ENCODE measurements at places on chromosomes 1 and 21. TPM values are rescaled to one million over a fixed set of nuclear protein-coding genes. Genes with fewer than 3 reads are reported as not detected.

GRCh38 chr1:201754353-201754752 lies 74.6 kb upstream of the IPO9 start:
- DNase-seq = no peak

DNA sequence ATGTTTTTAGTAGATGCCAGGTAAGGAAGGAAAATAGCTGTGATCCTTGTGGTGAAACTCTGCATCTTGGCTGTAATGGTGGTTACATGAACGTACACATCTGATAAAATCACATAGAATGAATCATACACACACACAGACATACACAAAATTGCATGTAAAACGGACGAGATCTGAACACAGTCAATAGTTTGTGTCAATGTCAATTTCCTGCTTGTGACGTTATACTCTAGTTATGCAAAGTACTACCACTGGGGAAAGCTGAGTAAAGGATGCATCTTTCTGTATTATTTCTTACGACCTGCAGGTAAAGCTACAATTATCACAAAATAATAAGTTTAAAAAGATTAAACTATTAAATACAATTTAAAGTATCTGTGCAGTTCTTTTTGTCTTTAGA lies 493.7 kb upstream of the ZP4 start:
- DNase-seq = no peak

GRCh38 chr1:109133815-109134214 lies 19.9 kb downstream of the ELAPOR1 start:
- no peak for DNase-seq

DNA sequence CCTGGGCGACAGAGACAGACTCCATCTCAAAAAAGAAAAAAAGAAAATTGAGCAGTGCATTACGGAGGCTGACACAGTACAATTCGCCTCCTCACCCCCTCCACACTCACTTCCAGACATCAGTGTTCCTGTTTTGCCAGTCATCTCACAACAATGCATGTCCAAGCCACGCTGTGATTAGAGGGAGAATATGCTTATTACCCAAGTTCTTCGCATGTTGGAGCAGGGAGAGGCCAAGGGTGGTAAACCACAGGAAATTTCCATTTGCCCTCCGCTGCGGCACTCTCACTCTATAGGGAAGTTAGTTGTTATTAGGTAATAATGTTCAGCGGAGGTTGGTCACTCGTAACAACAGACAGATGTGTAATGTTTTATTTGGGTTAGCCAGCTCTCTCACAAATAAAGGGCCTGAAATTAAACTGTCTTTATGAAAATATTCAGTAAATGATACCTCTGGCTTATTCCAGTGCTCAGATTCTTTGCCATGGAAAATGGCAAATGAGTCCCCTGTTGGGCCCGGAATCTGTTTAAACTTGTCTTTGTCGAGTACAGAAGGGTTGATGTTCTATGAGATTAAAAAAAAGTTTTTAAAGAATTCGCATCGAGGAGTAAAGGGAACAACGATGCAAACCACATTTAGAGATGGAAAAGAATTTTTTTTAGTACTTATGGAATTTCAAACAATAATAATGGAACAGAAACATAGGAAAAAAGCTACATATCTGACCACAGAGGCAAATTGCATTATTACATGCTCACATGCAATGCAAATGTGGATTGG lies 33.1 kb downstream of the KCNJ15 start:
- DNase-seq = no peak

GRCh38 chr1:165891111-165891860 lies 63.9 kb downstream of the UCK2 start:
- no peak for DNase-seq

- no peak for DNase-seq
Measured at GRCh38 chr1:157178490-157178889, 40.3 kb upstream of the ETV3 start.

- DNase-seq = no peak
Measured at GRCh38 chr1:112264010-112264409, 132.0 kb upstream of the CTTNBP2NL start.

GRCh38 chr1:98797506-98797905 lies 136.0 kb downstream of the SNX7 start:
- no peak for DNase-seq

GRCh38 chr1:103283841-103284669 lies 175.7 kb upstream of the COL11A1 start:
- DNase-seq = no peak

DNA sequence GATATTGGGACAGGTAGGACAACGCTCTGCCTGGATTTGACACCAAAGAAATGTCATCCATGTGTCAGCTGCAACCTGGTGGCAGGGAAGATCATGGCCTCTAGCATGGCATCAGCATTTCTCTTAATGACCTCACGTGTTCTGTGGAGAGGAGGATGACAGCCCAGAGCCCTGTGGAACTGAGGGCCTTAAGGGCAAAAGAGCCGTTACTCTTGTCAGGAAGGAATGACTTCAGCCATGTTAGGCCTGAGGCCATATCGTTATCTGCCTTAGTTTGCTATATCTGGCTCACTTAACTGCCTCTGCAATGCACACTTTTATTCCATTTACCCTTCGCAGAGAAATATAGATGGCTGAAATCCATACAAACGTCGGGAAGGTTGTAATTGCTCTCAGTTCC lies 83.2 kb upstream of the PBX1 start:
- DNase-seq = no peak

DNA sequence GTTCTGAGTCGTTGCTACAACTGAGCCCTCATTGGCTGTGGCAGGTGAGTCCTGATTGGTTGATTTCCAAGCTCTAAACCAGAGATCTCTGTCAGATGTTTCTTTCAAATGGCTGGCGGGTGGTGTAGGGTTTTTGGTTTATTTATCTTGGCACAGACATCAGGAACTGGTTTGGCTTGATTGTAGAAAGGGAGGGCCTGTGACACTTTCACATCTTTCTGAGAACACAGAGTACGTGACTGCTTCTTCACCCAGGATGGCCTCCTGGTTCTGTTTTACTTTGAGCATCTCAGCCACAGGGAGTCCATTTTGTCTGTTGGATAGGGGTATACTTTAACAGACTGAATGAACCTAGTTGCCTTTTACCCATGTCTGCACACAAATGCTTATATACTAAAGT lies 89.4 kb upstream of the GPR52 start:
- no peak for DNase-seq

DNA sequence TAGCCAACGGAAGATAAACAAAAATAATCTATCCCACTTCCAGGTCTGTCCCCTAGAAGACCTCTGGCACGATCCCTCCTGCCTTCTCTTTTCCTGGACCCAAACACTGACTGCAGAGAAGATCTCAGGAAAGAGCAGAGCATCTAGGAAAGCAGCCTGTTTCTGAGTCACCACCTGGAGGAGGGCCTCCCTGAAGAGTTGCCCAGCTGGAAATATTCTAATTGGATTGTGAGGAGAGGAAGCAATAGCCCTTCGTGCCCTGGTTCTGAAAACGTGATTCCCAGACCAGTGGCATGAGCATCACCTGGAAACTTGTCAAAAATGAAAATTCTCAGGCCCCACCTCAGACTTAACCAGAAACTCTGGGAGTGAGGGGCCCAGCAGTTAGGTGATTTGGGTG lies 411.1 kb downstream of the SETD4 start:
- no peak for DNase-seq

DNA sequence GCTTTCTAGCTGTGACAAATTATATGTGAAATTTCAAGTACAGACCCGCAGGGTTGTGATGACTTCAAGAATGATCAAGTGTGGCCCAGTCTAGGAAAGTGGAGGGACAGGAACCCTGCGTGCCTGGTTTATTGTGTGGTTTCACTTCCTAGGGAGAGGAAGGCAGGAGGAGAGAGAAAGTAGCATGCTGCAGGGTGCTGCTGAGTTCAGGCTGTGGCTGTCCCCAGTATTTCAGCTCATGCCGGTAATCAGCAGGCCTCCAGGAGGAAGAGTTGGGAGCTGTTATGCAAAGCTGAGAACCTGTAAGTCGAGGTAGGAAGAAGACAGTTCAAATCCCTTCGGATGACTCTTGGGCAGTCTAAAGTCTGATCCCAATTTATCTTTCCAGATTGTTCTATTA lies 140.4 kb downstream of the ROR1 start:
- no peak for DNase-seq

- DNase-seq = no peak
Measured at GRCh38 chr1:192873836-192874235, 65.0 kb downstream of the RGS2 start.

The LINGO4 gene
- total RNA-seq = not detected

The CCDC17 gene
- 2.4 TPM for total RNA-seq

The CATSPERE gene
- total RNA-seq = 0.74 TPM

The PLA2G2D gene
- not detected for total RNA-seq

The CITED4 gene
- 20.6 TPM for total RNA-seq

The TSPEAR gene
- not detected for total RNA-seq

The MYBPH gene
- total RNA-seq = 0.22 TPM

The BEND5 gene
- total RNA-seq = 1.5 TPM
